ENCODE measurements at places on chromosomes 5 and 9.

- no peak for DNase-seq
Measured at GRCh38 chr5:129973716-129974426, 69.6 kb downstream of the CHSY3 start.

GRCh38 chr5:2742921-2743679, 8.4 kb downstream of the IRX2 start:
- no peak for DNase-seq

- DNase-seq: no peak
Measured at GRCh38 chr5:171188016-171188415, 121.0 kb upstream of the TLX3 start.

- no peak for DNase-seq
Measured at GRCh38 chr9:134864821-134865190, 15.8 kb upstream of the FCN2 start.

DNA sequence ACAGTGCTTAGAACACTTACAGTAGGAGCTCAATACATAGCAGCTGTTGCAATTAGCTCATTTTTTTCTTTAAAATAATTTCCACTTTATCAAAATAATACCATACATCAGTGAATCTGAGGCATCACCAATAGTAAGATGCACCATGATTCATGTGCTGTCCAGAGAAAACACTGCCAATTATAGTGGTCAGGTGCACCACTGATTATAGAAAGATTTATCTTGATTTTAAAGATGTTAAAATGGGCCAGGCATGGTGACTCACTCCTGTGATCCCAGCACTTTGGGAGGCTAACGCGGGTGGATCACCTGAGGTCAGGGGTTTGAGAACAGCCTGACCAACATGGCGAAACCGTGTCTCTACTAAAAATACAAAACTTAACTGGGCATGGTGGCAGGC, 39.4 kb downstream of the NAIF1 start:
- no peak for DNase-seq

- no peak for DNase-seq
Measured at GRCh38 chr9:104746798-104747197, 685 bp upstream of the NIPSNAP3A start.

DNA sequence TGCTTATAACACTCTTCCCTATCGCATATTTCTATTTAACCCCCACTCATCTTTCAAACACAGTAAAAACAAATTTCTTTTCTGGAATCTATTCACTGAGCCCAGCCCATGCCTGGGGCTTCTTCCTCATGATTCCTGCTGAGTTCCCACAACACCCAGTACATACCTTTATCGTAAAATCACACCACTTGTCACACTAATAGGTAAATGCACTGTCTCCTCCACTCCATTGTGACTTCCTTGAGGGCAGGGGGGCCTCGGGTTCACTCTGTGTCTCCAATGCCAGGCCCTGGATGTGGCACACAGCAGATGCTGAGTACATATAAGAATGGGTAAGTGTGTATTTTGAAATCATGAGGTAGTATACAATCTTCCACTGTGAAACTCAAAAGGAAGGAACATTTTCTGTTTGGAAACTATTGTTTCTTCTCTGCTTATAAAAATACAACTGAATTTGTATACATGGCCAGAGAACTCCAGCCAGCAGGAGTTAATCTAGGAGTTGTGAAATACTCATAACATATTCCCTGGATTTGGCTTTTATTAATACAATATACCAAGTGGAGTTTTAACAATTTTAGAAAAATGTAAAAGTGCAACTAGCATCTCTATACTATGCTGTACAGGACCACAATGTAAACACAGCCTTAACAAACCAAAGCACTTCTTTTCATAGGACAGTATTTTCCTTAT, 7.2 kb downstream of the PLK2 start:
- no peak for DNase-seq

DNA sequence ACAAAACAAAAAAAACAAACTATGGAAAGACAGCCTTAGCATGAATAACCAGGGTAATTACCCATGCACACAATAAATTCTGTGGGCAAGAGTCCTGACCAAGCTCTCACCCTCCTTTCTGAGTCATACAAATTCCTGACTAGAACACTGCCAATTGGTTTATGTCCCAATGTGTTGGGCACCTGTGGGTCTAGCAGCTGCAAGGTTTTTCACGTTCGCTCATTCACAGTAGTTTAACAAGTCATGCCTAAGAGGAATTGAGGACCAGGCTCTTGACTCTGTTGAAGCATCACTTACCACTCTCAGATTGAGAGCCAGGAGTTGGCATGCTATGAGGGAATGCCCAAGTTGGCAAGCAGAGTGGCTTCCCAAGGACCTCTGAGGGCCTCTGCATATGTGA, 205.5 kb upstream of the SLC24A2 start:
- no peak for DNase-seq

GRCh38 chr5:107499237-107499636, 171.5 kb downstream of the EFNA5 start:
- no peak for DNase-seq

DNA sequence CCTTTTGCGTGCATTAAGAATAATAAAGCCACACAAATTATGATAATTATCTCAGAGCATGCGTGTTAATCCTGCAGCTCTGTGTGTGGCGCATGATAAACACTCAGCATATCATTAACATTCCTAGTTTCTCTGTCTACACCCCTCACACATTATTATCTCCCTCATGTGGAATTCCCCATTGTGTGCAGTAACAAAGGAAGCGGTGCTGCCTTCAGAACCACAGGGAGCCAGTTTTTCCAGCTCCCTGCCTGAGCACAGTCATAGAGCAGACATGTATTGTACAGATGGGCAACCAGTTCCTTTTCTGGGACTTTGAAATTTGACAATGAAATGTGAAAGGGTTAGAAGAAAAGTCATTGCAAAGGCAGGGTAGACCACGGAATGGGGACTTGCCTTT, 1365.5 kb upstream of the CDH9 start:
- DNase-seq: no peak

GRCh38 chr5:143448518-143448917, 45.0 kb upstream of the NR3C1 start:
- no peak for DNase-seq

DNA sequence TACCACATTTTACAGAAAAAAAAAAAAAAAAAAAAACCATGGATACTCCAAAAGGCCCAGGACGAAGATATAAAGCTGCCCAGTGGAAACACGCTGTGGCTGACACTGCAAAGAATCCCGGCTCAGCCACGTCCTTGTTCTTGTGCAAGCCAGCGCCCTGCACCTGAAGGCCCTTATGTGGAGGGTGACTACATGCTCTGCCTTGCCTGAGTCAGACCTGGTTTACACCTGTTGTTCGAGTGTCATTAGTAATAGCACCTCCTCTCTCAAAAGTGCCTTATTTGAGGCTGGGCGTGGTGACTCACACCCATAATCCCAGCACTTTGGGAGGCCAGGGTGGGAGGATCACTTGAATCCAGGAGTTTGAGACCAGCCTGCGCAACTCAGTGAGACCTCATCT, 54.3 kb upstream of the ZSWIM6 start:
- no peak for DNase-seq

DNA sequence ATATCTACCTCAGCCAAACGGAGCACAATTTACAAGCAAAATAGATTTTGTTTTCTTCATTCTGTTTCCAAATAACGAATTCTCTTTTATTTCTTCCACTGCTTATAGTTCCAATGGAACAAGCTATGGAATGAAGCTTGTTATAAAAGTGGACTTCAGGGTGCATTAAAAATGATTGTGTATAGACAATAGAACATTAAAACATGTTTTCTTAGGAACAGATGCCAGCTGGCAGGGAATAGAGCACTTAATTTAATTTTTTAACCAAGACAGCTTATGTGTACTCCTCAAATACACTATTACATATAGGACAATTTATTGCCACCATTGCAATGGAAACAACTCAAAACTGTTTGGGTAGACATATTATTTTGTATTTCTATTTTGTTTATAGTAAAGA, 860.1 kb upstream of the TYRP1 start:
- no peak for DNase-seq

- no peak for DNase-seq
Measured at GRCh38 chr5:167765352-167765751, 526.1 kb upstream of the WWC1 start.

All from stimulated activated CD8-positive, alpha-beta memory T cell treated with anti-CD3 and anti-CD28 coated beads, Interleukin-7, amount 100 ng/mL, for 1 hour (primary cell).